ENCODE measurements at places on chromosomes 4 and X.

DNA sequence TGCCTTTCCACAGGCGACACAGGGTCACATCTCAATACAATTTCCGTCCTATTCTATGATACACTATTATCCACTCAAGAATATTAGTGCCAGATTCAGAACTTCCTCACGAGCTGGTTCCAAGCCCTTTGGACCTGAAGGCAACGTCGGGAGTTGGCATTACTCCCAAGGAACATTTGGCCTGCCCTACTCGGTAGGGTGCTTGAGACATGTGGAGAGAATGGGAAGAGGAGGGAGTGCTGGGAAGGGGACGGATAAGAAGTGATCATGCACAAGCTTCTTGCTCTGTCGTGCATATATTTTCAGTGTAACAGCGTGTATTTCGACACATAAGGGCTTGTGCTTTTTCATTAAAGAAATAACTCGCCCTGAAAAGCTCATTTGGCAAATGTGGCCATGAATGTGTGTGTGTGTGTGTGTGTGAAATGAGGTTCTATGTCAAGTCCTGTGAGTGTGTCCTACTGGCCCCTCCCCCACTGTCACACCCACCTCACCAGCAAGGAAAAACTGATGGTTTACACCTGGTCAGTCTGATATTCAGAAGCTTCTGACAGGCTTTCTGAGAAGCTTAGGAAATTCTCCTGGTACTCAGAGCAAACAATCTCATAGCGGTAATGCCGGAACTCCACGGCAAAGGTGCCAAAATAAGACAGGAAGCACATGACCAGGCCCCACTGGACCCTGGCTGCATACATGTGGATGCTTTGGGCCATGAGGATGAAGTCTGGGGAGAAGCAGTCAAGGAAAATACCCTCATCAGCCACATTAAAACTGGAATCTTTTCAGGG lies 54.8 kb downstream of the ENOPH1 start:
- no peak for DNase-seq

DNA sequence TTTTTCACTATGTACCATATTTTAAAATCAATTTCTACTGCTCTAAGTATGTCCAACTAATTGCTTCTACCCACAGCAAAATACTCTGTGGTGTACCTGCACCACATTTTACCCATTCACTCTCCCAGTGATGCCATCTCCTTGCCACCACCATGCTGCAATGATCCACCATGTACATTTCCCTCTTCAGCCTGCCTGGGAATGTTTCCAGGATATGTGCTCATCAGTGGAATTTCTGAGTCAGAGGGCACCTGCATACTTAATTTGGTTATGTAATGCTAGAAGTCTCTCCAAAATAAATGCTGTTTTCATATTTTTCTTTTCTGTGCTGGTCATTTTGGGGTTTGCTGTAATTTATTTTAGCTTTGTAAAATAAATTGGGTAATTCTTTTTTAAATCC lies 33.2 kb upstream of the OCIAD2 start:
- peak; percentile 8 for DNase-seq

DNA sequence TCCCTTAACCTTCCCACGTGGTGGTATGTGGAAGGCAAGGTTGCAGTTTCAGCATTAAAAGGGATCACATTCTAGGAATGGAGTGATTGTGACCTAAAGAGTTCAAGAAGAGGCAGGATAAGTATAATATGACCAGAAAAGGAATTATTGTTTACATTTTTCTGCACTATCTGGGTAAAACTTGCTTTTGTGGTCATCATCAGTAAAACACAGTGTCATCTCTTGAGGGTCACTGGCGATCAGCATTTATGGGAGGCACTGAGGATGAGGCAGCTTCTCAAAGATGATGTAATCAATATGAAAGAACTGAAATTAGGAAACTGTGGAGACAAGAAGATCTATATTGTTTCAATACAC lies 88.7 kb downstream of the CFAP299 start:
- DNase-seq, result no peak

- no peak for DNase-seq
Measured at GRCh38 chrX:2828959-2829411, 255 bp downstream of the GYG2 start.

DNA sequence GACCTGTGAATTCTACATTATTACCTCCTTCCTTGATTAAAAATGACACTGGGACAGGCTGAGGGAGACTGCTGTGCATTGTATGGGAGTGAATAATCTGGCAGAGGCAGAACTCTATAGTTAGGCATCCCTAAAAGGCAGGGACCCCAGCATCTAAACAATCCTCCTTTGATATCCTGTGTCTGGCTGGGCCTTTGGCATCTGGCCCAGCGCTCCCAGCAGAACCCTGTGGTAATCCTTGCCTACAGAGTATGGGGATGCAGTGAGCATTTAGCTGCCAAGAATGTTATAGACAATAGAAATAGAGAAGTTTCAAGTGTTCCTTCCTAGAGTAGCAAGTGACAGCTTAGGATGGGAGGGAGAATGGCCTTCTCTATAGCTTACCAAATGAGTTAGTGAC lies 38.5 kb downstream of the ZCCHC12 start:
- no peak for DNase-seq

GRCh38 chr4:176565049-176565448 lies 227.7 kb downstream of the VEGFC start:
- DNase-seq, result no peak

DNA sequence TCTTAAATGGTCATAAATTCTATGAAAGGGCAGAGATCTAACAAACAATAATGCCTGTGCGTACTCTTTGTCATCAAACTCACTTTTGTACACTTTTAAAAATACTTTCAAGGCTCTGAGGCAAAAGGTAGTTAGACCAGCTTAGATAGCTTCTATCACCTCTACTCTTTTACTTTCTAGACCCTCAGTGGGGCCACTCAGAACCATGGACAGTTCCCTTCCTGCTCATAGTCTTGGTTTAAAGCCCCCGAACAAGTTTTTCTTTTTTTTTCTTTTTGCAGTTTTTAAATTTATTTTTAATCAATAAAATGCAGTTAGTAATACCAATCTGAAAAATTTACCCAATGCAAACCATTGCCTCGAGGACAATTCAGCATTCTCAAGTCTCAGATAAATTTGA lies 460.5 kb upstream of the CNKSR2 start:
- no peak for DNase-seq

DNA sequence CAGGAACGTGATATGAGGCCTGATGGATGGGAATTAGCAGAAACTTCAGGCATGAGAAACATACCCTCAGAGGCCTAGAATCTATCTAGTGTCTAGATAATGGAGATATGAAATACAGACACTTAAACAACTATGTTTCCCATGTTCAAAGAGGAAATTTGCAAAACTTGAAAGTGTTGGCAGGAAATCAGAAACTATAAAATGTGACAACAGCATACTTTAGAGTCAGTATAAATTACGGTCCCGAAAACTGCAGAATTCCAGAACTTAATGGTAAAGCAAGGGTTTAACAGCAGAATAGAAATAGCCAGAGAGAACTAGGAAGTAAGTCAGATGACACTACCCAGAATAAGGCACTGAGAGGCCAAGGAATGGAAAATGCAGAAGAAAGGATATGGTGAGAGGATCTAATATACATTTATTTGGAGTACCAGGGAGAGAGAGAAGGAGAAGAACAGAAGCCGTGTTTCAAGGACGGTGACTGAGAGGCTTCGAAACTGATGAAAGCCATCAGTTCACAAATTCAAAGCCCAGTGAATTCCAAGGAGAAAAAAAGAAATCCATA lies 7.4 kb downstream of the HTT-AS start:
- DNase-seq, result no peak

- no peak for DNase-seq
Measured at GRCh38 chrX:40872351-40872750, 137.0 kb upstream of the MED14 start.

GRCh38 chr4:29079260-29079659 lies 1640.9 kb upstream of the PCDH7 start:
- DNase-seq, result no peak

DNA sequence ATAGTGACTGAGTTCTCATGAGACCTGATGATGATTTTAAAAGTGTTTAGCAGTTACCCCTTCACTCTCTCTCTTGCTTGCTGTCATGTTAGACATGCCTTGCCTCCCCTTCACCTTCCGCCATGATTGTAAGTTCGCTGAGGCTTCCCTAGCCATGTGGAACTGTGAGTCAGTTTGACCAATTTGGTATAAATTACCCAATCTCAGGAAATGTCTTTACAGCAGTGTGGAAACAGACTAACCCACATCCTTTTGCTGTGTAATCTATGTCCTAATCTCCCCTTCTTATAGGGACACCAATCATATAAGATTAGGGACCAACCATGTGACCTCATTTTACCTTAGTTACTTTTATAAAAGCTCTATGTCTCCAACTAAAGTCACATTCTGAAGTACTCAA lies 677.8 kb downstream of the ADGRL3 start:
- no peak for DNase-seq

Data from amniotic stem cell (primary cell).